ENCODE measurements at places on chromosomes 12 and 14. TPM values are rescaled to one million over a fixed set of nuclear protein-coding genes. Genes with fewer than 3 reads are reported as not detected.
A peak's percentile ranks its signal among the peaks of the same experiment; 100 is the strongest.

GRCh38 chr12:64560396-64561301, 49.6 kb upstream of the RASSF3 start:
- no peak for DNase-seq

DNA sequence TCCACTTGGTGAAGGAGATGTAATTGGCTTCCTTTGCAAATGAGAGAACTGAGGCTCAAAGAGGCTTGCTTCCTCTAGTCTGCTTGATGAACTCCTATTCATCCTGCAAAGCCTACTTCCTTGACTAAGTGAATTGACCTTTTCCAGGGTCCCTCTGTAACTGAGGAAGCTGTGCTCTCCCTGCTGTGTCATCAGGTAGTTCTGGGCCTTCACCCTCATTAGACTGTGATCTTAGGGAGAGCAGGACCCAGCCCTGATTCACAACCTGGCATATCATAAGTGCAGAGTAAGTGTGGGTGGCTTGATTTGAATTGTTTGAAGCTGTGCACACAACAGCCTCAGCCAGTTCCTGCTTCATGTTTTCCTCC, 16.3 kb downstream of the ASB2 start:
- no peak for DNase-seq

GRCh38 chr14:82230748-82231147, 697.1 kb upstream of the SEL1L start:
- no peak for DNase-seq

DNA sequence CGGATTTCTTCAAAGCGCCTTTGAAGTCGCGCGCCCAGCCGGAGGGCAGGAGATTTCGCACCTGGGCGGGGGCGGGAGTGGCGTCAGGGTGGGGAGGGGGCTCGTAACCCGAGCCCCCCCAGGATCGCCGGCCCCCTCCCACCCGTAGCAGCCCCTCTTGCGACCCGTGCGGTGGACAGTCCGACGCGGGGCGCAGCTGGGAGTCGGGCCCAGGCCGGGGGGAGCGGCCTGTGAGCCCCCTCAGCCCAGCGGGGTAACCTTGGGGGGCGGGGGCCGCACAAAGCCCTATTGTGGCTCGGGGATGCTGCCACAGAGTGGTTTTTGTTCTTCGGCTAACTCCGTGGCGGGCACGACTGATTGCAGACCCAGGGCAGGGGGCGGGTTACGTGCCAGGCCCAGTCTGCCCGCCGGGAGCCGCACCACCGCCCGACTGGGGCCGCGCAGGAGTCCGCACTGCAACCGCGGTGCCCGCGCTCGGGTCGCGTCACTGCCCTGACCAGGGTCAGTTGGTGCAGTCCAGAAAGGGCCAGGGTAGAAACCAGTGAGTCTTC, 4.2 kb upstream of the AAAS start:
- DNase-seq = peak; percentile 63

DNA sequence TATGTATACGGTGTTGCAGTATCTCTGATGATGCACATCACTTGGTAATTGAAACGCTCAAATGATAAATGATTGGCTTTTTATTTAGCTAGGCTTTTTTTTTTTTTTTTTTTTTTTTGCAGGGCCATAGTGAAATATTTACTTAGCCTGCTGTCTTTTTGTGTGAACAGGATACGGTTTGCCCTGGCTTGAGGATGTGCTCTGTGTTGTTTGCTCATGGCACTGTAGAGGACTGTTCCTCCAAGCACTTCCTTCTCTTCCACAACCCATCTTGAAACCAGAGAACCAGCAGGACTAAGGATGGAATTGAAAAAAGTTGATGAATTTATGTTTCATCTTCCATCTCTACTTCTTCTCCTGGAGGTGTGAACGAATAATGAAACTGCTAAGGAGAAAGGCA, 15.5 kb upstream of the SSPN start:
- DNase-seq = no peak

The FSCB gene
- not detected for total RNA-seq

The ABCC9 gene
- total RNA-seq = 83.1 TPM

- peak; percentile 85 for DNase-seq
Observed at GRCh38 chr14:103628221-103628683, 759 bp upstream of the KLC1 start.

The PIWIL1 gene
- total RNA-seq = not detected

GRCh38 chr12:111111681-111112080, 191.3 kb upstream of the MYL2 start:
- no peak for DNase-seq

The C3AR1 gene
- 6.9 TPM for total RNA-seq

All from left ventricle myocardium superior (tissue), 1 donor.